Stimulated activated CD8-positive, alpha-beta memory T cell treated with anti-CD3 and anti-CD28 coated beads, Interleukin-4, amount 100 ng/mL, for 4 hours (primary cell): ENCODE measurements at places on chromosomes 12 and 14.

DNA sequence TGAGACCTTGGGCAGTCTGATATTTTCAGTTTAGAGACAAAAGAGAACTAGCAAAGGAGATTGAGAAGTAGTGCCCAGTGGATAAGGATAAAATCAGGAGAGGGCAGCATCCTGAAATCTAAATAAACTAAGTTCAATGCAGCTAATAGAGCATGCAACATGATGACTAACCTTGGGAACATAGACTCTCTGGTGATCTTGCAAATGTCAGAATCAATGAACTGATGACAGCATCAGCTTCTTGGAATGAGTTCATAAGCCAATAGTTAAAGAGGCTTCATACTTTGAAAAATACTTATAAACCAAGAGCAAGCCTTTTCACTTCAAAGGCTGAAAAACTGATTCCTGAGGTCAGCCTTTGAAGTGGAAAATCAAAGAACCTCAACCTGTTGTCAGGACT is 8.2 kb downstream of the TAS2R19 start:
- no peak for DNase-seq

DNA sequence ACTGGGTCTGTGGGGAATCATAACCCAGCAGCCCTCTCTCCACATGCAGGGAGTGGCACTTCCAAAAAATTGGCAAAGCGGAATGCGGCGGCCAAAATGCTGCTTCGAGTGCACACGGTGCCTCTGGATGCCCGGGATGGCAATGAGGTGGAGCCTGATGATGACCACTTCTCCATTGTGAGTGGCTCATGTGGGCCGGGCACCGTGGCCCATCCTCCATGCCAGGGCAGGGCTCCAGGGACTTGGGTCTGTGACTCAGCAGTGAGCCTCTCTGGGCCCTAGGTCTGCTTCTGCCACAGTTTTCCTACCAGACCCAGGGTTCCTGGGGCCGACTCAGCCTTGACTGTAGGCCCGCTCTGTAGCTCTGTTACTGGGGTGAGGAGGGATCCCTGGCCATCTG is 2.2 kb downstream of the NPFF start:
- no peak for DNase-seq

DNA sequence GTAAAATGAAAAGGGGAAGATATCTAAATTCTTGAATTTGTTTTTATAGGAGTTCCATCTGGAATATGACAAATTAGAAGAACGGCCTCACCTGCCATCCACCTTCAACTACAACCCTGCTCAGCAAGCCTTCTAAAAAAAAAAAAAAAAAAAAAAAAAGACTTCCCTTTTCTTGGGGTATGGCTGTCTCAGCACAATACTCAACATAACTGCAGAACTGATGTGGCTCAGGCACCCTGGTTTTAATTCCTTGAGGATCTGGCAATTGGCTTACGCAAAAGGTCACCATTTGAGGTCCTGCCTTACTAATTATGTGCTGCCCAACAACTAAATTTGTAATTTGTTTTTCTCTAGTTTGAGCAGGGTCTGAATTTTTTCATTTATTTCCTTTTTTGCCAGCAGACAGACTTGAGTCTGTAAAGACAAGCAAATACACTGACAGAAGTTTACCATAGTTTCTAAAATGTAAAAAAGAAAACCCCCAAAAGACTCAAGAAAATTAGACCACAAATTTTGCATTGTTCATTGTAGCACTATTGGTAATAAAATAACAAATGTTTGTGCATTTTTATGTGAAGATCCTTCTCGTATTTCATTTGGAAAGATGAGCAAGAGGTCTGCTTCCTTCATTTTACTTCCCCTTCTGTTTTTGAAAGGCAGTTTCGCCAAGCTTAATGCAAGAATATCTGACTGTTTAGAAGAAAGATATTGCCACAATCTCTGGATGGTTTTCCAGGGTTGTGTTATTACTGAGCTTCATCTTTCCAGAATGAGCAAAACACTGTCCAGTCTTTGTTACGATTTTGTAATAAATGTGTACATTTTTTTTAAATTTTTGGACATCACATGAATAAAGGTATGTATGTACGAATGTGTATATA is 12.1 kb upstream of the KCNMB4 start:
- no peak for DNase-seq

GRCh38 chr12:27094726-27095125 is 12.3 kb upstream of the C12orf71 start:
- DNase-seq, result no peak

GRCh38 chr12:57890191-57891115 is 43.9 kb upstream of the CTDSP2 start:
- DNase-seq, result no peak

GRCh38 chr12:28171356-28172060 is 18.7 kb upstream of the CCDC91 start:
- no peak for DNase-seq

DNA sequence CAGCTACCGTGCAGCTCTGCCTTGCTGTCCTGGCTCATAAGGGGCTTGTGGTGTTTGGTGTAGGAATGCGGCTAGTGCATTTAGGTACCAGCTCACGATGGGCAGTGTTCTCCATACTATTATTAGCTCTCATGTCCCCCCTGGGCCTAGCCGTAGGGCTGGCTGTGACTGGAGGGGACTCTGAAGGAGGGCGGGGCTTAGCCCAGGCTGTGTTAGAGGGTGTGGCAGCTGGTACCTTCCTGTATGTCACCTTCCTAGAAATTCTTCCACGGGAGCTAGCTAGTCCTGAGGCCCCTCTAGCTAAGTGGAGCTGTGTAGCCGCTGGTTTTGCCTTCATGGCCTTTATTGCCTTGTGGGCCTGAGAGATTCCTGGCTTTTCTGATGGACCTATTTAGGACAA is 2.1 kb downstream of the SLC39A2 start:
- no peak for DNase-seq

- no peak for DNase-seq
These were observed 190.2 kb downstream of the FSCB start for GRCh38 chr14:44316647-44317440.

GRCh38 chr12:49346659-49347310 is at the start of gene DNAJC22:
DNAJC22 (plus strand) TSS chr12:49346888; CDS start chr12:49348873, 1,985 bp downstream.
- DNase-seq, result no peak

- DNase-seq, result no peak
These were observed 22.3 kb upstream of the EPS8 start for GRCh38 chr12:15811214-15812127.

DNA sequence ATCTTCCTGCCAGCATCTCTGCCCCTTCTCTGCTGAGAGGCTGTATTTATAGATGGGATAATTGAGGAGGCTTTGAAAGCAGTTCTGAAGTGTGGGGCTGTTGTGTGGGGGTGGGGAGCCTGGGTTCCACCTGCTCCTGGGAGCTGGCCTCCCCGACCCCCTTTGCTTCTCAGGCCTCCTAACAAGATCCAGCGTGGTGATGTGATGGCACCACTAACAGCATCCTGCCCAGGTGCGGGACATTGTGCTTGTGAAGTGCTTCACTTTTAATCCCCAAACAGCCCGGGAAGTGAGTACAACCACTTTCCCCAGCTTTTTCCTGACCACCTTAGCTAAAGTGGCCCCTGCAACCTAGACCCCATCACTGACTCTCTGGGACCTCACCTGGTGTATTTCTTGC is 95.1 kb upstream of the NRXN3 start:
- no peak for DNase-seq

GRCh38 chr14:90602088-90602687 is 205.4 kb downstream of the CALM1 start:
- DNase-seq, result no peak

- no peak for DNase-seq
These were observed 68.0 kb downstream of the SERPINA3 start for GRCh38 chr14:94679937-94680861.

DNA sequence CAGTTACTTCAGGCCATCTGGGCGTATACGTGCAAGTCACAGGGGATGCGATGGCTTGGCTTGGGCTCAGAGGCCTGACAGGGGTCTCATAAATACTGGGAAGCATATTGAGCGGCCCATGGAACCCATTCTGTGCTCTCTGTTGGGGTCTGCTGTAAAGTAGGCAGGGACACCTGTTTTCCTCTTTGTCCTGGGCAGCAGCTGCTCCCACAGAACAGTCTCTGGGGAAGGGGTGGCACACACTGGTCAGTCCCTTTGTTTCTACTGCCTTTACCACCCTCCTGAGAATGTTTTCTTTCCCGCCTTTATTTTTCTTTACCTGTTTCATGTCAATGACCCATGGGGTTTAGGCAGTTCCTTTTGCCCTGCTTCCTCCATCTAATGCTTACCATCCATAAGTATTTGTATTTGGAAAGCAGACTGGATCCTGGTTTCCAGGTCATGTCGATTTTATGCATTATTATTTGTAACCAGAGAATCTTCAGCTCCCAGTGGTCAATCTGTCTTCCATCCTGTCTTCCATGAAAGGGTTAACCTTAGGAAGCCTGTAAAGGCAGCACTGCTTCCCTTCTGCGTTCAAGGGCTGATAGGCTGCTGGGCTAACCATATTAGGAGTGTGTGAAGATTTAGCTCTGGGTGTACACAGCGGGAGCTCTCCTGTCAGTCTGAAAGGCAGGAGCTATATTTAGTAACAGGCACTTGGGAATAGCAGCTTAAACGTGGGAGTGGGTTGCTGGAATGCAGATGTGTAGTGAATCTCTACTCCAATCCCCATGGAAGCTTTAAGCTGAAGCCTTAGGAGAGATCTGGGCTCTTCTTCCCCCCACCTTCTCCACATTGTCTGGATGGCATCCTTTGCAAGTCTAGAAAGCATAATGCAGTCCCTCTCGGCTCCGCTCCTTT is 124.0 kb downstream of the DYRK2 start:
- DNase-seq, result no peak

GRCh38 chr14:74526854-74527585 is 33.5 kb downstream of the ISCA2 start:
- DNase-seq, result no peak

GRCh38 chr12:106154751-106155273 is 16.1 kb upstream of the NUAK1 start:
- DNase-seq, result no peak

DNA sequence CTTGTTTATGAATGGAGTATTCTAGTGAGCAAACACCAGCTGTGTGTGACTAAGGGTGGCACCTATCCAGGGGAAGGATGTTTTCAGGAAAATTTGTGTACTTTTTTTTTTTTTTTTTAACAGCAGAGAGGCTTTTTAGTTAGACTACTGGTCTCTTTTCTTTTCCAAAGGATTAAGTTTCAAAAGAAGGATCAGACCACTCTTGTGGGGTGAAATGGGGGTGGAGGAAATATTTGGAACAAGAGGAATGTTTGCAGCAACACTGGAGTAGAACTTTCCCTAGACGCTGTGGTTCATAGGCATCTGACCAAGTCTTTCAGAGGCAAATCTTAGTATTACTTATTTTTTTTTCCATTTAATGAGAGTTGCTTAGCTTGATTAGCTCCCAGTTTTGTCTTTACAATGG is 21.1 kb downstream of the NUBPL start:
- no peak for DNase-seq

GRCh38 chr12:6435961-6436715 is 8.6 kb upstream of the CD27 start:
- DNase-seq, result no peak

- DNase-seq, result no peak
These were observed 52.6 kb downstream of the SAV1 start for GRCh38 chr14:50615552-50615951.

- DNase-seq, result no peak
These were observed 45.6 kb downstream of the LTBP2 start for GRCh38 chr14:74566174-74567141.

DNA sequence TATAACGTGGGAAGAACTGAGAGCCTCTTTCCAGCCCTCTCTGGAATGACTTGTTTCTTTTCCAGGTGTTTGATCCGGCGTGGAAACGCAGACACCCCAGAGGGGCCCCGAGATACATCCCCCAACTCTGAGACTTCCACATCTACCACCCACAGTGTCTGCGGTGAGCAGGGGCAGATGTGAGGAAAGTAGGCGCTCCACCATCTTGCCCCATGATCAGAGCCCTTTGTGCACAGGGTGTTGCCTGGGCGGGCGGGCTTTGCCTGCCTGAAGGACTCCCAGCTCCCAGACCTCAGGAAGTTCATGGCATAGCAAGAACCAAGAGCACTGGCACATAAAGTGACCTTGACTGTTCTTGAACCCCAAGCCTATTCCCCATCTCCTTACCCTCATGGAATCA is 2.8 kb downstream of the CARMIL3 start:
- DNase-seq, result no peak

DNA sequence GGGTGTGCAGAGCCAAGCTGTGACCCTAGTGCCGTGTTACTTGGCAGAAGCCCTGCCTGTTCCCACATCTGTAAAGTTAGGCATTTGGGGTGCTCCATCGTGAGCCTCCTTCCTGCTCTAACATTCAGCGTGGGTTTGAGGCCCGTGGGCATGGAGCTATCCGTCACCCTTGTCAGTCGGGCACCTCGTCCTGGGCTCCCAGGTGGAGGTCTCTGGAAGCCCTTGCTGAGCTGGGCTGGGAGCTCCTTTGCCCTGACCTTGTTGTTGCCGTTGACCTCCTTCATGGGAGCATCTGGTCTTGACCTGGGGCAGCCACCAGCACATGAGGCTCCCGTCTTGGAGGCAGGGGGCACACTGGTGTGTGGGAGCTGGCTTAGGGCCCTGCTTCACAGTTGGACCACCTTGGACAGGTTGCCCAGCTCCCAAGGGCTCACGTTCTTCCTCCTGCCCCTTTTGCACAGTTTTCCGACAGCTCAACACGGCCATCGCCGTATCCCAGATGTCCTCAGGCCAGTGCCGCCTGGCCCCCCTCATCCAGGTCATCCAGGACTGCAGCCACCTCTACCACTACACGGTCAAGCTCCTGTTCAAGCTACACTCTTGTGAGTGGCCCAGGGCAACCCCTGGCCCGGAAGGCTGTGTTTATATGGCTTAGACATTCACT is 18.5 kb downstream of the HIP1R start:
- DNase-seq, result no peak

- no peak for DNase-seq
These were observed 29.4 kb downstream of the KCNA5 start for GRCh38 chr12:5073054-5073453.

DNA sequence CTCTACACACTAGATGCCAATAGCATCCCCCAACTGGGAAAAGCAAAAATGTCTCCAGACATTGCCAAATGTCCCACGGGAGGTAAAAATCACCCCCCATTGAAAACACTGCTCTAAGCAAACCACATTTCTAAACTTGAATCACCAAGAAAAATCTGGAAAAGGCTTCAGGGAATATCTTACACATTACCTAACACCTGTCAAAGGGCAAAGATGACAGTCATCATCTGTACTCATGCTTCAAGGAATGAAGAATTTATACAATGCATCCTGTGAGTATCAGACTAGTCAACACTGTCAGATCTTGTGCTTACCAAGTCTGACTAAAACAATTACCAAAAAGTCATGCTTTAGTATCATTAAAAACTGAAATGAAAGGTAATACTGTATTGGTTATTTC is 161.6 kb upstream of the SOX5 start:
- DNase-seq, result no peak
